Thyroid gland (tissue), 4 donors: ENCODE measurements at places on chromosomes 1 and 21.

- DNase-seq, result no peak
Observed at GRCh38 chr1:246934765-246935164, 3.0 kb upstream of the AHCTF1 start.

- DNase-seq, result no peak
Observed at GRCh38 chr1:52653207-52653849, 20.4 kb downstream of the SHISAL2A start.

DNA sequence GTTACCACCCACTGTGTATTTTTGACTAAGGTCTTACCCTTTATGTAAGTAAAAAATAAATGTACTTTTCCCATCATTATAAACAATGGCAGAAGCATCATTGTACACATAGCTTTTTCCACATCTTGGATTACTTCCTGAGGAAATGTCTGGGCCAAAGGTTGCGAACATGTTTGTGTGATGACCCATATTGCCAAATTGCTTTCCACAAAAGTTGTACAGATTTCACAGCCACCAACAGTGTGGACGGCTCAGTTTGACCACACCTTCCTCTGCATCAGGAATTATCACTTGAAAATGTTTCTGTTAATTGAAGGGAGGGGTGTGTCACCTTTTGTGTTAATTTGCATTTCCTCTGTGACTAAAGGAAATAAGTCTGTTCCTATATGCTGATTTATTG is 25.7 kb downstream of the AKNAD1 start:
- no peak for DNase-seq

- no peak for DNase-seq
Observed at GRCh38 chr21:16522548-16522947, 792.8 kb downstream of the USP25 start.

DNA sequence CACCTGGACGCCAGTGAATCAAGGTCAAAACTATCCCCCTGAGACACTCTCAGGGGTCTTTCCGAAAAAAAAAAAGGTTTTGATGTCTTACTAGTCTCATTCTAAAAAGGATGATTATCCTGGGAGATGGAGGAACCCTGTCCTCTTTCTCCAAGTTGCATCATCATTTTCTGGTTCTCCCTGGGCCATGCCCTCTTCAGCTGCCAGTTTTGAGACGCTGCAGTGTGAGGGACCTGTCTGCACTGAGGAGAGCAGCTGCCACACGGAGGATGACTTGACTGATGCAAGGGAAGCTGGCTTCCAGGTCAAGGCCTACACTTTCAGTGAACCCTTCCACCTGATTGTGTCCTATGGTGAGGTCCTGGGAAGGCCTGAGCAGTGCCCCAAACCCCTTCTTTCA is 3.5 kb downstream of the FCRLA start:
- DNase-seq, result no peak

DNA sequence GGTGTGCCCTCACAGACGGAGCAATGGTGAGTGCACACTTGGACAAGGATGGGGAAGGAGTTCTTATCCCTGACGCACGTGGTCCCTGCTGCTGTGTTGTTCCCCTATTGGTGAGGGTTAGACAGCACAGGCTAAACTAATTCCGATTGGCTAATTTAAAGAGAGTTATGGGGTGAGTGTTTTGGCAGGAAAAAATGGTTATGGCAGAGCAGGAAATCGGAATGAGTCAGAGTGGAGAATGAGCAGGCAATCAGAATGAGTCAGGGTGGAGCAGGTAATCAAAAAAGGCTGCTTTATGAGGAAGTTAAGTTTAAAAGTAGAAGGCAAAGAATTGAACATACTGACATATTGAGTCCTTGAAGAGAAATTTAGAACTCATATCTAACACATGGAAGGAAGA is 100.5 kb downstream of the NGF start:
- DNase-seq, result no peak

- DNase-seq, result no peak
Observed at GRCh38 chr1:154886281-154887015, 16.4 kb upstream of the KCNN3 start.

- DNase-seq, result no peak
Observed at GRCh38 chr1:233294913-233295236, 650 bp downstream of the PCNX2 start.

GRCh38 chr1:3436901-3437300 is 17.6 kb upstream of the ARHGEF16 start:
- DNase-seq, result no peak

DNA sequence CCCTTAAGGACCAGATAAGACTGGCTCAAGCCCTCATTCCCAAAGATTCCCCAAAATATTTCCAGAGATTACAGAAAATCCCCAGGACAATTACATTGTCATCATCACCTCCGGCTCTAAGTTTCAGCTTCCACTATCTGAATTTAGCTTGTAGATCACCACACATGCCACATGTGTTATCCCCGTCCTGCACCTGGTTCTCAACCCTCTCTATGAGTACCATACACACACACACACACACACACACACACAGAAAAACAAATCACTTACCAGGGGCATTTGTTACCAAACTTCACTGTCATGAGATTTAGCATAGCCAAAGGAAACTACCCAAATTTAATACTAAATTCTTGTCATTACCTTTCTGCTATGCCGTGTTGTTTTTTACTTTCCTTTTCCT is 15.4 kb upstream of the TSPAN1 start:
- no peak for DNase-seq

GRCh38 chr1:215673943-215674342 is 106.8 kb downstream of the KCTD3 start:
- DNase-seq, result no peak

- peak; percentile 10 for DNase-seq
Observed at GRCh38 chr1:243917177-243917862, 67.3 kb upstream of the AKT3 start.

GRCh38 chr1:3038571-3039181 is 17.4 kb downstream of the ACTRT2 start:
- DNase-seq, result no peak

DNA sequence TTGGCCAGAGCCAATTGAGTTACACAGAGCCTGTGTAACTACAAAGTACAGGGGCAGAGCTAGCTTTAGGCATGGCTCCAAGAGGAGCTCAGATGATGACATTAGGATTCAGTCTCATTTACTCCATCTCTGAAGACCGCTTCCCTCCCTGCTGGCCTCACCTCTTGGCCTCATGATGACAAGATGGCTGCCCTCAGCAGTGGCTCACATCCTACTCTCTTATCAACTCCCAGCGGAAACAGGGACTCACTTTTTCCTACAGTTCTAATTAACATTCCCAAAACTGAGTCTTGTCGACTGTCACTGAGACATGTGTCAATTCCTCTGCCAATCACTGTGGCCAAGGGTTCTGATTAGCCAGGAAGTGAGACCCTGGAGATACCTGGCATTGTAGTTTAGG is 59.4 kb upstream of the ECE1 start:
- no peak for DNase-seq

DNA sequence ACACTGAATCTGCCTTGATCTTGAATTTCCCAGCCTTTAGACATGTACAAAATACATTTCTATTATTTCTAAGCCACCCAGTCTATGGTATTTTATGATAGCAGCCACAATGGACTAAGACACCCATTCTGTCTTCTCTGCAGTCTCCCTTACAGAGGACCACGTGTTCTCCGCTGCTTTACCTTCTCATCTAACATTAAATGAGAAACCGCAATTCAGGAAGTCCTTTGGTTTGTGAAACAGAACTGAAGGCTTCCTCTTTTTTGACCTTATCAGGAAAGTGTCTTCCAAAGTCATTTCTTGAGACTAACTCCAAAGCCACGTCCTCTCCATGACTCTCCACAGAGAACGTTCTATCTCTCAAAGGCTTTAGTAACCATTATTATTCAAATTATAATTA is 560.1 kb downstream of the OMA1 start:
- no peak for DNase-seq

DNA sequence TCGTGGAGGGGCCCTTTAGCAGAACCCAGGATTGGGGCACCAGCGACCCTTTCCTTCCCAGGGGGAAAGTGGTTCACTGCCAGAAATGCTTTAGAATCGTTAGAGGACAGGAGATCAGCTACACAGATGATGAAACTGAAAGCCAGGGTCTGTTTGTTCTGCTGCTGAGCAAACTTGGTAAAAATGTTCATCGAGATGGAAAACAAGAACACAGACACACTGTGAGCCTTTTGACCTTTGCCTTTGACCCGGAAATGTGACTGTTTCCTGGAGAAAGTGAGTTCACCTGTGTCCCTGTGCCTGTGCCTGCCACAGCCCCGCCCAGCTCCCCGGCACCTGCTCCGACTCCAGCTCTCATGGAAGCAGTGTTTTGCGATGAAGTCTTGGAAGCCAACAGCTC is 234.3 kb downstream of the CAMTA1 start:
- DNase-seq, result no peak

DNA sequence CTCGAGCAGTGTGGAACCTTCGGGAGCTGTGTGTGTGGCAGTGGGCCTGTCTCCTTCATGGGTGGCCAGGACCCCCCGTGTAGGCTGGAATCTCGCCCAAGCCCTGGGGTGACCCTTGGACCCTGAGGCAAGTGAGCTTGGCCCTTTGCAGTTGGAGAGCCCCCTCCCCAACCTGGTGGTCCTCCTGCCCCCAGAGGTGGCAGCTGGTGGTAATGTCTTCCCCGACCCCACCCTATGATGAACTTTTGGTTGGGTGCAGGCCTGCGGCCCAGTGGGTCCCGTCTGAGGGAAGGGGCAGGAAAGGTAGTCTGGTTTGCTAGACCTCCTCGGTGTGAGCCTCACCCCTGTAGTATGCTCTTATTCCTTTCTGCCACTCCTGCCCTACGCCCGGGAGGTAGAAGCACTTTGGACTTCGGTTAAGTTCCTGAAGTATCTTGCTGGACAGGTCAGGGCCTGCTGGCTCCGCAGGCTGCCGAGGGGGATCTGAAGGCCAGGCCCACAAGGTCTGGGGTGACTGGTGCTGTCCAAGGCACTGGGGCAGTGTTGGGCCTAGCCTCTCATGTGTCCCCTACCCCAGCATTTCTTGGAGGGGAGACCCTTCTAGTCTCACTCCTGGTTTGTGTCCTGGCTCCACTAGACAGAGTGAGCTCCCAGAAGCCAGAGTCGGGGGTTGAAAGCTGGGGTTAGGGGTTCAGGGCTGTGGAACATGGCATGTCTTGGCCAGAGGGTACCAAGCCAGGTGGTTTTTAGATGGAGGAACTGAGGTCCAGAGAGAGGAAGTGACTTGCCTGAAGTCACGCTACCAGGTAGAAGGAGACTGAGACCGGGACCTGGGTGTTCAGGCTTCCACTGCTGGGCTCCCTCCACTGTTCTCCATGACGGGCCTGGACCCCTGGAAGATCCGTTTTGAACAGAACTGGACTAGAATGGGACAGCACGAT is 1.8 kb downstream of the ZNF362 start:
- peak; percentile 63 for DNase-seq

- DNase-seq, result no peak
Observed at GRCh38 chr1:212827171-212827776, 20.2 kb downstream of the SPATA45 start.

DNA sequence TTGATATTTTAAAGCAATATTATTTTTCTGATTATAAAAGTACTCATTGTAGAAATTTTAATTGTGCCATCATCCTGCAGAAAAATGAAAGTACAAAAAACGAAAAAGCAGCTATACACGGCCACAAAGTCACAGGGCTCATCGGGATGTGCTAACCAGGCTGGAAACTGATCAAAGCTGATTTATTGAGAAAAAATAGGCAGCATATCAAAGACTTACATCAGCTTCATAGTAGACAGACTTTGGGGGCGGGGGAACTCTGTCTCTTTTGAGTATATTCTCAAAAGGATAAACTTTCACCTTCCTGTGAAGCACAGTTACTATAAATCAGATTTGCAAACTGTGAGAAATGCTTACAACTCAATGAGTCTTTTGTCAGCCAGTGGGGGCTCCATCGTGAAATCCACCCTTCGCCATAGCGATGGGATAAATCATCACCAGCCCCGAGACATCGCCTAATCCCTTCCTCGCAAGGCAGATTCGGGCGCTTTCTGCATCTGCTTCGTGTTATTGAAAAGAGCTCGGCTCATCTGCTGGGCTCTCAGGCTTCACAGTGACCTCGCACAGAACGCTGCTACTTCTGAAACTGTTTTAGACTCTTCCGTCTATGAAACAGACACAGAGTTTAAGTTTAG is 69.2 kb upstream of the ERG start:
- DNase-seq, result no peak

- peak; percentile 5 for DNase-seq
Observed at GRCh38 chr1:233020426-233020825, 70.0 kb downstream of the NTPCR start.

DNA sequence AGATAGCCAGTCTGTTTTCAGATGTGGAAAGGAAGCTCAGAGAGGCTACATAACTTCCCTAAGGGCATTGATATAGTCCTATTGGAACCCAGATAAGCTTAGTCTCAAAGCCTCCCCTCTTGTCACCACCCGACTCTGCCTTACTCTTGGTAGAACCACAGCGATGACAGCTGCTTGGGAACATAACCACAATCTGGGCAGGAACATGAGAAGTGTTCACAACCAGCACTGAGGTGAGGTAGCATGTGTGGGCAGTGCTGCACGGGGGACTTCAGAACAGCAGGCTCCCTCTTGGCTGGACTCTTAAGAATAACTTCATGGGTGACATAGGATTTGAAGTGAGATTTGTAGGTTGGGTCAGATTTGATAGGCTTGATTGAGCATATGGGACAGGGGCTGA is 9.3 kb upstream of the S100A10 start:
- no peak for DNase-seq

- no peak for DNase-seq
Observed at GRCh38 chr1:185895208-185895900, 161.2 kb downstream of the HMCN1 start.

GRCh38 chr1:93025572-93025971 is 53.5 kb upstream of the MTF2 start:
- no peak for DNase-seq

DNA sequence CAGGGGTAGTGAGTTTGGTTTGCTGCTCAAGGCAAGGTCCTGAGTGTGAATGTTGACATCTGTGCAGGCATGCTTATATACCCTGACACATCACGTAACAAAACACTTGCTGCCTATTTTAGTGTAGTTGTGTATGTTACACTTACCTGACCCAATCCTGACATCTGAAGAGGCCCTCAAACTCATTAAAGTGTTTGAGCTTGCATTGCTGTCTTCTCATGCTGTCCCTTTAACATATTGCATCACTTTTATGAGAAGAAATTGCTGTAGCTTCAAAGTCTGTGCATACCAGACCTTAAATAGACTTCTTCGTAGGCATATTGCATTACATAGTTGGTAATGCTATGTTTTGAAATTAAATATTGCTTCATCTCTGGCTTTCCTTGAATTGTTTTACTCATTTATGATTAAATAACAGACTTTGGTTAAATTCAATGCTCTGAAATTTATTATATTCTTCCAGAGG is at the start of gene KRTAP19-3:
Gene KRTAP19-3 (minus strand): TSS at position 51 of the 466 bp plus-strand sequence. CDS start 56 bp downstream, outside the sequence.
- DNase-seq, result no peak
